AG09319 (cell line): ENCODE measurements at places on chromosomes 1 and 21.

GRCh38 chr1:23384312-23385058 is 14.8 kb upstream of the ZNF436 start:
- DNase-seq, result no peak

DNA sequence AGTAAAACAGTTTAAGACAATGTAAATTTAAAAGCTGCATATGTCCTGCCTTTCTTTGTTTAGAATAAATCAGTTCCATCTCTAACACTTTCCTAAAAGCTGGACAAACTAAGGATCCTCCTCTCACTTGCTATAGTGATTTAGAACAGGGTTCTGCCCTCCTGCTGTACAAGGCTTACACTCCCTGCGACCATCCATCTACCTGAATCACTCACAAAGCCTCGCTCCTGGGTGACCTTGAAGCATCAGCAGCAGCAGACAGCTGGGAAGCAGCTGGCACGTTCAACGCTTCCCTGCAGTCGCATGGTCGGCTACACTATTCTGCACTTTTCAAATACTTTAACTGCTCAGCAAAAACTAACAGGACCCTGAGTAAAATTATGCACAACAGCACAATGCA is 128.0 kb downstream of the NTPCR start:
- no peak for DNase-seq

GRCh38 chr1:17287130-17287776 is 20.7 kb upstream of the PADI4 start:
- DNase-seq, result no peak

GRCh38 chr21:21997390-21998333 is 999.5 kb downstream of the NCAM2 start:
- no peak for DNase-seq

DNA sequence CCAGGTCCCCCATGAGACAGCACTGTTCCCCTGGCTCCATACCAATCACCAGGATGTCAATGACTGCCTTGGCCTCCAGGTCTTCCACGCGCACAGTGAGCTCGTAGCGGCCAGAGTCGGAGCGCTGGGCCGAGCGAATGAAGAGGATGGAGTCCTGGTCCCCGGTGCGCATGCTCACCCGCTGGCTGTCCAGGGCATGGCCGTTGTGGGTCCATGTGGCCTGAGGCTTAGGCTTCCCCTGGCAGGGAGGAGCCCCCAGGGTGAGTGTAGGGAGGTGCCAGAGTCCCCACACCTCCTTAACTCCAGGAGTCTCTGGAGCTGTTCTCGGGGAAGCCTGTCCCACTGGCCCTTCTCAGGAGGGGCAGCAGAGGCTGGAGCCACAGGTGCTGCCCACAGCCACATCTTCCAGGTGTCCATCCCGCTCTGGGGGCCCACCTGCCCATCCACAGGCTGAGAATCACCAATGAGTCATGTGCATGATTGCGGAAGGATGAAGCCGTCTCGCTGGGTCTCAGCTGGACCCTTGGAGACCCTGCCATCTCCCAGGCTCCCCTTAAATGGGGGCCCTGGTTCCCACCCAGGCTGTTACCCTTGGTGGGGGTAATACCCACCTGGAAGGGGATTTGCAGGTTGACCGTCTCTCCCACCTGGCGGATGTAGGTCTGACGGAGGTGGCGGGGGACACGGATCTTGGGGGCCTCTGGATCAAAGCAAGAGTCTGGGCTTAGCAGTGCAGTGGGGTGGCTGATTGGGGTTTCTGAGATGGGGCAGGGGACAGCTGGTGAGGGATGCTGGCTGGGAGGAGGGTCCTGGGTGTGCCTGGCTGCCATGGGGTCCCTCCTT is 4.1 kb downstream of the MYBPH start:
- DNase-seq, result no peak

- peak; percentile 7 for DNase-seq
These were observed 149.9 kb downstream of the MRPL39 start for GRCh38 chr21:25457411-25457810.

GRCh38 chr1:68798071-68798470 is 301.2 kb upstream of the DEPDC1 start:
- DNase-seq, result no peak

GRCh38 chr1:41976671-41977070 is 57.9 kb upstream of the HIVEP3 start:
- DNase-seq, result no peak

GRCh38 chr21:27225151-27225550 is 258.3 kb upstream of the ADAMTS5 start:
- no peak for DNase-seq

- DNase-seq, result no peak
These were observed 39.1 kb upstream of the WASF2 start for GRCh38 chr1:27528818-27529703.

DNA sequence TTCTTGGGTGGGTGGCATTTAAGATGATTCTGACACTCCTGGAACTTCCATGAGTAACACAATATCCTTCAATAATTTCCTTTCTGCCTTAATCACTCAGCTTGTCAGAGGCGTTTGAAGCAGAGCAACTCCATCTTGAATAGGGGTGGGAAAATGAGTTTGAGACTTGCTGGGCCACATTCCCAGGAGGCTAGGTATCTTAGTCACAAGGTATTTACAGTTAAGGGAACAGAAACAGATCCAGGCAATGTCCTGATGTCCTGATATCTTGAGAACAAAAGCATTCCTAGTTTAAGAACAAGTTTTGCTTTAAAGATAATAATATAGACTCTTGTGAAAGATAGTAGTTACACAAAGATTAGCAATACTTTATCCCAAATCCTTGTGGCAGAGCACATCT is 76.6 kb upstream of the KIAA0040 start:
- no peak for DNase-seq

- DNase-seq, result no peak
These were observed 34.3 kb downstream of the GPR137B start for GRCh38 chr1:236176337-236177336.

GRCh38 chr1:203521812-203522211 is 27.9 kb downstream of the OPTC start:
- no peak for DNase-seq

- DNase-seq, result no peak
These were observed 469.8 kb downstream of the USP25 start for GRCh38 chr21:16199539-16199938.

- no peak for DNase-seq
These were observed 89.2 kb upstream of the CCDC190 start for GRCh38 chr1:162950187-162950586.

GRCh38 chr1:47333578-47333921 is at the start of gene CMPK1:
Gene CMPK1 (plus strand): TSS chr1:47333790. CDS start chr1:47333946, 156 bp downstream.
- DNase-seq, result peak; percentile 51

DNA sequence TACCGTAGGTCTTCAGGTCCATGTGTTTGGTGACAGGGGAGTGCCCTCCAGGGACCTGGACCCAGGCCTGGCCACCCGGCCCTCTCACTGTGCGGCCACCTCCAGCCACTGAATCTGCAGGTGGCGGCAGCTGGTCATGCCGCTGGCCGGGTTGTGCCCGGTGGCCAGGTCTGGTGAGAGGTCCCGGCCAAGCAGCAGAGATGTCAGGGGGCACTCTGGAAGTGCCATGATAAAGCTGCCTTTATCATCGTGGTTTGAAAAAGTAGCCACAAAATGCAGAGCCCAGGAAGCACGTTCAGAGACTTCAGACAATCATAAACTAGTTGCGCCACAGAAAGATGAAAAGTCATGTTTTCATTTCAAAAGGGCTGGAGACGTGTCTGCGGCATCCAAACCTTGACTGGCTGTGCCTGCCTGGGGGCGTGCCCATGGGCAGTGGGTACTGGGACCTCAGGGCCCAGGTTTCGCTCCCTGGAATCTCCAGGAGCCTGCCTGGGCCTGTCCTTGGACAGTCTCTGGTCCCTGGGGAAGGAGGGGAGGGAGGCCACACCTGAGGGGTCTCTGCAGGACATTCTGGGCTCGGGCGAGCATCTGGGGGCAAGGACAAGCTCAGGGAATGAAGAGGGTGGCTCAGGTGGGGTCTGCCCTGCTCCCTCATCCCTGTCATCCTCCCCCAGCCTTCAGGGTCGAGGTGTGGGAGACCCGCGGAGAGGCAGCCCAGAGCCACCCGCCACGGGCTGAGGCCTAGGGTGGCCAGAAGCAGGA is 44.9 kb downstream of the COL18A1 start:
- DNase-seq, result no peak

DNA sequence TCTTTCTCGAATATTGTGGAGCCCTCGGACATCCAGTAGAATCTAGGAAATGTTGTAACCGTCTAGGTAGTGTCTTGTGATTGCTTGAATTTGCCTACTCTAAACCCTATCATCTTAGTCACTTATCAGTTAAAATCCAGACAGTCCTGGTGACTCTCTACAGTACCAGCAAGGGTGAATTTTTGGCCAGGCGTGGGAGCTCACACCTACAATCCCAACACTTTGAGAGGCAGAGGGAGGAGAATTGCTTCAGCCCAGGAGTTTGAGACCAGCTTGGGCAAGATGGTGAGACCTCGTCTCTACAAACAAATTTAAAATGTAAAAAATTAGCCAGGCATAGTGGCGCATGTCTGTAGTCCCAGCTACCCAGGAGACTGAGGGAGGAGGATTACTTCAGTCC is 230.9 kb downstream of the CHRM3 start:
- DNase-seq, result no peak

DNA sequence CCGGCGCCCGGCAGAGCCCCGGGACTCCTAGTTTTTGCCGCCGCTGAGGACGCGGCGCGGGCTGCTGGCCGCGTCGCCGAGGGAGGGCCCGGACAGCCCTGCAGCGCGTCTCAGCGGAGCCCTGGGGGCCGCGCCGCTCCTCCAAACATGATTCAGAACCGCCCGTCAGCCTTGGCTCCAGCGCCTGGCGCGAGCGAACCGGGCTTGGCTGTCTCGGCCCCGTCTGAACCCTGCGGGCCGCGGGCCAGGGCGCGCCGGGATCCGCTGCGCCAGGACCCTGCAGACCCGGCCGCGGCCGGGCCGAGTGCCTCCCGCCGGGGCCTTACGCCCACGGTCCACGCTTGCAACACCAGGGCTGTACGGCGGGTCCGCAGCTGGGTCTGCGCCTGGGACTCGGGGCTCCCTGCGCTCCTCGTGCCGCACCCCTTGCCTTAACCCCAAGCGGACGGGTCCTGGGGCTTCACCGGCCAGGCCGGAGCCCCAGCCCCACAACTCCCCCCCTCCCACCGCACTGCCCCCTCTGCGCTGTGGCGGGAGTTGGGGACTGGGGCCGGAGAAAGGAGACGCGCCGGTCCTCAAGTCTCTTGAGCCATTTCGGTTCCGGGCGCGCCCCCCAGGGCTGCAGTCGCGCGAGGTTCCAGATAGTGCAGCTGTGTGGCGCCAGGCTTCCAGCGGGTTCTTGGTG is 48.4 kb upstream of the CD34 start:
- no peak for DNase-seq

DNA sequence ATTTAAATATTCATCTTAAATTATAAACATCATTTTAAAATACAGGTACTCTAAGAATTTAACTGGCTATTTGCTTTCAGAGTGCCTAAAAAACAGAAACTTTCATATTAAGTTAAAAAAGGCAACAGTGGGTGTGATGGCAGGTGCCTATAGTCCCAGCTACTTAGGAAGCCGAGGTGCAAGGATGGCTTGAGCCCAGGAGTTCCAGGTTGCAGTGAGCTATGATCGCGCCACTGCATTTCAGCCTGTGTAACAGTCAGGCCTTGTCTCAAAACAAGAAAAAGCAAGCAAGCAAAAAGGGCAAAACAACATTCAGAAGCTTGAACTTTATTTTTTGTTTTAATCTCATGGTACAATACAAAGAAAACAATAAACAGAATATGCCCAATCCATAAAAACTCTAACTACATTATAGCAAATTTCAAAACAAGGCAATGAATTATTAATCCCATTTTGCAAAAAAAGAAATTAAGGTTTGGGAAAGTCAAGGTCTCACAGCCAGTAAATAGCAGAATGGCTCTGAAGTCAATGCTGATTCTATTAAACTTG is 15.2 kb downstream of the ENAH start:
- DNase-seq, result no peak

DNA sequence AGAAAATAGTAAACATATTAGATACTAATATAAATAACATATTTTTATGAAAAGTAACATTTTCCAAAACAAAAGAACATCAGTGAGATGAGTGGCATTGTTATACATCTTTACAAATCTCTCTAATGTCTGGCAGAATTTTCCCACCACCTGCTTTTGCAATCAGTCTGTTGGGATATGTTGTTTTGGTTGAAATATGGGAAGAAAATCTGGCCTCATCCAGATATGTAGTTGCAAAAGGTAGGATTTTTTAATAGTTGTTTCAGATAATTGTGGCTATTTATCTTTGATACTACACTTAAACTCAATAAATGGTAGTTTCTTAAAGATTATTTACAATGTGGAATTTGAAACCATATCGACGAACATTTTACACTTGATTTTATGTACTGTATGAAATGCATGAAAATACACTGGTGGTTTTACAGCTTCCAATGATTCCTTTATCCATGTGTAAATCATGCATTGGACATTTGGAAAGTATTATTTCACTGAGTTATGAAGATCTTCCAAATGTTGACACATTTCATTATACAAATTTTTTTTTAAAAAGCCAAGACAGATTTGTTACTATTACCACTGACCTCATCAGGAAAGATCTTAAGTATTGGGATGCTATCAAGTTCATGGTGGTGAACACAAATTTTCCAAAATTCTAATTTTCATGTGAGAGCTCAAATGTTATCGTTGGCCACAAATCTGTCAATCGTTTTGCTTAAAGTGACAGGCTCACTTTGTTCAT is 74.1 kb upstream of the CD34 start:
- no peak for DNase-seq

GRCh38 chr1:37718181-37718900 is 26.0 kb downstream of the CDCA8 start:
- DNase-seq, result no peak

- DNase-seq, result no peak
These were observed 155.9 kb upstream of the PALMD start for GRCh38 chr1:99490031-99490430.

DNA sequence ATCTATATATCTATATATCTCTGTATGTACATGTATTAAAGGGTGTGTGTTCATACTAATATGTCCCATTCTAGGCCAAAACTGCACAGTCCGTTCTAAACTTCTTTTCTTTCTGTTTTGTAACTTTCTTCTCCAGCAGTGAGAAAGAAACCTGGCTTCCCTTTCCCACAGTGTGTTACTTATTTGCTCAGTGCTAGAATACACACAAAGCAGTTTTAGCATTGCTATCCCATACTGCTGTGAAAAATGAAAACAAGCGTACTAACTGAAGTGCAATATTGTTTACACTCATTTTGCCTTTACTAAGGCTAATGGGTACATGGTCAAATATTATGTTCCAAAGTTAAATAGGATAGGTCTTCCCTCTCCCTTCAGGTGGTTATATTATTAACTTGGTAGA is 163.9 kb downstream of the LEPR start:
- no peak for DNase-seq

GRCh38 chr21:46061950-46062349 is 36.0 kb upstream of the COL6A2 start:
- no peak for DNase-seq
